Activated effector memory CD4-positive, alpha-beta T cell treated with anti-CD3 and anti-CD28 coated beads, Interleukin-2, amount 50 U/mL, for 16 hours (primary cell): ENCODE measurements at places on chromosomes 3 and 15.

DNA sequence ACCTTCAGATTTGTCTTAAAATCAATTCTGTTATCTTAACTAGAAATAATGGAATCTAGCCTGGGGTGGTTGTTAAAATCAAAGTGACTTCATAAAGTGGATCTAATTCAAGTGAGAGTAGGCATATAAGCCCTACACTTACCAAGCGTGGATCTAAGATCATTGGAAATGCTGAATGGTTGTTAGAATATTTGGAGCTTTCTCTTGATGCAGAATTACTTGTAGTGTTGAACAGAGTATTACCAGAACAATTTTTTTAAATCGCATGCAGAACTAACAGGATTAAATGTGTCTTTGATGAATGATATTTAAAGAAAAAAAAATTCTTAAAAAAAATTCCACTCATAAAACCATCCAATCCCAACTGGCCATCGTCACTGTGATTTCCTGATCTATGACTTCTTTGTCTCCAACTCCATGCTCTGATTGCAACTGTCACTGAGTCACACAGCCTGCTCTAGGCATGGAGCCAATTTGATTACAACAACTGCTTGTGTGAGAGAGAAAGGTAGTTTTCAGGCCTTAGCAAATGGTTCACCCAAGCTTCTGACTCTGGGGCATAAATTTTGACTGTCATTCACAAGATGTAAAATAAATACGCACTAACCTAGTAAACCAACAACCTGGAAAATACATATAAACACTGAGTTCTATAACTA, 25.9 kb upstream of the SPRED1 start:
- DNase-seq: no peak

DNA sequence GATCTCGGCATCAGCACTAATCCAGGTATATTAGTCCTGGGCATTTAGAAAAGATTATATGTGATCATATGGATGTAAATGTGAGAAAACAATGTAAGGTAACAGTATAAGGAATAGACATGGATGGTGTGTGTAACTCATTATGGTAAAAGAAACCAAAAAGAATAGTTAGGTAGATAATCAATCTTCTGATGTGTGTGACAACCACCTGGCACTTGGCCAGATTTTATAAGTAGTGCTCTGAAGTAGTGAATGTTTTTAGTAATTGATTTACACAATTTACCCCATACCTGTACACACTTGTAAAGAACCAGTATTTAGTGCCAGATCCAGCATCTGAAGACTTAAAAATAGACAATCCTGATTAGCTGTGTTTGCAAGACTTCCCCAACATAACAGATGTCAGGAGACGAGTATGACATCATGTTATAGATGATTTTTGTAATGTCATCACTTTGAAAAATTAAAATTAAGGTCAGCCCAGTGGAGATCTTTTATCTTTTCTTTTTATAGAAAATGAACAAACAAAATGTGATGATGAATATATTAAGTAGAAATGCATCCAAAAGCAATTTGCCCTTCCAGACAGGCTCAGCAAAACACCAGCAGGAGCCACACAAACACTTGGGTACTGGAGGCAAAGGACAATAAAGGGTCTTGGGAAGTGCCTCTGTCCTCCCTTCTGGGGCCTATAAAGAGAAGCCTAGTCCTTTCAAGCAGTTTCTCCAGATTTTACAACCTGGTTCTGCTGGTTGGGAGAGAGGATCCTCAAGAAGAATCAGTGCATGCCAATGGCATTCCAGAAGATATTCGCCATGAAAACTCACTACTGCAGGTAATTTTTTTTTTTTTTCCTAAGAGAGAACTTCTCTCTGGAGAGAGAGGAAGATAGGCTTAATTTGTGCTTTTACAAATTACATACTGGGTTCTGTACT, 140.7 kb downstream of the MECOM start:
- DNase-seq: no peak

DNA sequence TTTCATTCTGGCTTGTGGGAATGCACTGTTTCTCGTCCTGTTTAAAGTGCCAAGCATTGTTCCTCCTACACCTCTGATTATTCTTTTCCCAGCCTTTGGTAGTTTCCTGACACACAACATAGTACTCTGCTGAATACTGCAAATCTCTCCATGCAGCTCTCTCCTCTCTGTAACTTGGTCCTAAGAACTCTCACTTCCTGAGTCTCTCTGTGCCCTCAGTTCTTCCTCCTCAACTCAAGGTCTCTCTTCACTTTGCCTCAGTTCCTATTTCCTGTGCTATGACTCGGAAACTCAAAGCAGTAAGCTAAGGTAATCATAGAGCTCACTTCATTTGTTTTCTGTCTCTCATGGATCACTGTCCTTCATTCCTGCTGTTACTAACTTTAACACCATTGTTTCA, 113.4 kb downstream of the ZNF280D start:
- no peak for DNase-seq

DNA sequence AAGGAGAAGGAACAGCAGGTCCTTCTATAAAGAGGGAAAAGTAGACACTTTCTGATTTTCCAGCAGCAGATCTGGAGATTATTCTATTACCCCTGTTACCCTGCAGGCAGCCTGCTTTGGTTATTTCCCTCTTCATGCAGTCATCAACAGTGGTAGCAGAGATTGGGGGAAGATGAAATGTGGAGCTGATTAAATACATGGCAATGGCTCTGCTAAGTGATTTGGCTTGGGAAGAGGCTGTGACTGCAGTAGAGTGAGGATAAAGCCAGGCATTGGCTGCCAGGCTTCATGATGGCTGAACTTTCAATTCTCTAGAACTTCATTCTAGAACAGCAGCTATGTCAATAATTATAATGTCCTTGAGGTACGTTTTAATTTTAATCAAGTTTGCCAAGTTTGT, 29.1 kb downstream of the PTX3 start:
- DNase-seq: no peak

DNA sequence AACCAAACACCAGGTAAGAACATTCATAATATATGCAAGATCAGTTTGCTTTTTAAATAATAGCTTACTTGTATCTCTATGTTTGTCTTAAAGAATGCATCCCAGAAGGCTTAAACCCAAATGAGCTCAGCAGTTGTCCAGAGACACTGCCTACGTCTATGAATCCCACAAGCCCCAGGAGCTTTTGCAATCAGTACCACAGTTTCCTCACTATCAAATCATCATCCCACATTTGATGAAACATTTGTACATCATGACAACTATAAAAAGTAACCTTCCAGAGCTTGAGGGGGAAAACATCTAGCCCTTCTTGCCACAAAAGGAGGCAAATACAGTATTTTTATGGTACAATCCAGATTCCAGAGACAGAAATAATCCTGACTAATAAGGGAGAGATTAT, 63.7 kb downstream of the ATP8B4 start:
- DNase-seq: no peak

DNA sequence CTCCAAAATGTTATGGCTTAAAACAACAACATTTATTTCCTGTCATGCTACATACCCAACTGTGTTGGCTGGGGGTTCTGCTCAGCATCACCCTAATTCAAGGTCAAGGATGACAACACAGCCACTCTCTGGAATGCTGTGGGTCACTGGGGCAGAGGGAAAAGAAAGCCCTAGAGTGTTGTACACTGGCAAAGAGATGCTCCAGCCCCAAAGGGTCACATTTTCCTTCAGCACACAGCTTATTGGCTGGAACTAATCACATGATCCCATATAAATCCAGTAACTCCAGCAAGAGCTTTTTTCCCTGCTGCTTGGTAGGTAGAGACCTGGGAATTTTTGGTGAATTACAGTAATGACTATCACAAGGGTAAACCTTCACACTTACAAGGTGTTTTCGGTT, 1041.4 kb downstream of the NTRK3 start:
- no peak for DNase-seq

- no peak for DNase-seq
Observed at GRCh38 chr3:119934249-119934648, 152.3 kb downstream of the NR1I2 start.

DNA sequence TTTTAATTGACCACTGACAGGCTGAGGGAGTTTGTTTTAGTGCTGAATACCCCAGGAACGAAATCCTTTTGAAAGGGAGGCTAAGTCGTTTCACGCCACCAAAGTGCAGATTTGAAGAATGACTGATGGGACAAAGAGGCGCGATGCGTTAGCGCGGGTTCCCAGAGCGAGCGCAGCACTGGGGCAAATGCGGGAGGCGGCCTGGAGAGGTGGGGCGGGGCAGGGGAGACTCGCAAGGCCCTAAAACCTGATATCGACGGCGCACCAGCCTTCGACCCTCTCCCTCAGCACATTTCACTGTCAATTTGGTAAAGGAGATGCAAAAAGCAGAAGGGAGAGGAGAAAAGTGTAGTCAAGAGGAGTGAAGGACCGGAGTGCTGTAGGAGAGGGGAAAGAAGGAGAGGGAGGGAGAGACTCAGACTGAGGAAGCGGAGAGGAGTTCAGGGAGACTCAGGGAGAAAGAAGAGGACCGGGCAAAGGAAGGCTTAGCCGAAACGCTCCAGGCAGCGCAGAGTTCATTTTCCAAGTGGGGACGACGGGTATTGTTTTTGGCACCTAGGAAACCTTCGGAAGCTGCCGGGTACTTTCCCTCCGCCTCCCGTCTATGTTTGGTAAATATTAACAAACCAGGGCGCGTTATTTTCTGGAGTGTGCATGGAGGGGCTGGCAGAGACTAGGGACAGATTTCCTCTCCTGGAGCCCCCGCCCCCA, 3.8 kb upstream of the FOXB1 start:
- DNase-seq: no peak

GRCh38 chr3:158506456-158506855, 64.5 kb upstream of the MLF1 start:
- DNase-seq: no peak

DNA sequence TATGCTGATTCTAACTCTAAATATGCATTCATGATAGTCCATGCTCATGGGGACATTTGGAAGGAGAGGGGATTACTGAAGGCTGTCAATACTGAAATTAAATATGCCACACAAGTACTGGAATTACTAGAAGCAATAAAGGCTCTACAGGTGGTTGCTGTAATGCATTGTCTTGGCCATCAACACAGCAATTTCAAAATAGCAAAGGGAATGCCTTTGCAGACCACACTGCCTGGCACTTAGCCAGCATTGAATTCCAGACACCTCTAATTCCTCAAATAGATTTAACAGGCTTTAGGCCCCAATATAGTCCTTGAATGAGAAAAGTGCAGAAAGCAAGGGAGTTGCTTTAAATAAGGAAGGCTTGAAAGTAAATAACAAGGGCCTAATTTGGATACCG, 115.8 kb upstream of the PLCL2 start:
- DNase-seq: no peak

- no peak for DNase-seq
Observed at GRCh38 chr3:95464346-95464745, 1350.0 kb upstream of the EPHA6 start.

DNA sequence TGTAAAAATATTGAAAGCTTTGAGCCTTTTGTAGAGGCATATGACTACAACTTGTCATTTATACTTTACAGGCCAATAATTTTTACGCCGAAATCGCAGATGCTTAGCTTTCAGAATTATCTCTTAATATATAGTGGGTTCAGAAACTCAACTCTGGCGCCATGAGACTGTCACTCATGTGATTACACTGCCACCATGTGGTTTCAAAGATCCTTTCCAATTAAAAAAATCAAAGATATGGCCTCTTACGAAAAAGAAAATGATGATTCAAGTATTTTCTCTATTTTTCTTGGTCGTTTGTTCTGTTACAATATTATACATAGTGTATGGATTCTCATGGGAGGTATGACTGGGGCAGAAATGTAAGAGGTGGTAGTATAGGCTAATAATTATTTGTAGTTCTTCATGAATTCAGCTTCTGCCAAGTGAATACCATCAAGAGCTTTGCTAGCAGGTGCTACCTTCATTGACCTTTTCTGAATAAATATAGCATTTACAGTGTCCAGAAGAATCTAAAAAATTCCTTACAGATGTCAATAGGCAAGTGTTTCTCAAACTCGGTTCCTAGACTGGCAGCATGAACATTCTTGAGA, 751.7 kb upstream of the GOLIM4 start:
- DNase-seq: no peak

DNA sequence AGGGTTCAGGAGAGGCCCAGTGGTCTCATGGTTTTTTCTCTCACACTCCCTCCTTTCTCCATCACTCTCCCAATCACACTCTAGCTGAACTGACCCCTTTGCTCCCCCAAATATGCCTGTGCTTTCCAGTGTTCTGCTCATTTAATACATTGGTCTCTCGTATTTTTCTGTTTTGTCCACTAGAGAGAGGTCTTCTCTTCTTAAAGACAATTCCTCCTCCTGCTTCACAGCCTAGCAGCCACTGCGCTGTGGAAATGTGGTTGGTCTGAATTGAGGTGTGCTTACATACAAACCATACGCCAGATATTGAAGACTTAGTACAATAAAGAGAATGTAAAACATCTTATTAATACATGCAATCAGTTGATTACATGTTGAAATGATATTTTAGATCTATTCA, 60.6 kb upstream of the XCR1 start:
- DNase-seq: no peak

DNA sequence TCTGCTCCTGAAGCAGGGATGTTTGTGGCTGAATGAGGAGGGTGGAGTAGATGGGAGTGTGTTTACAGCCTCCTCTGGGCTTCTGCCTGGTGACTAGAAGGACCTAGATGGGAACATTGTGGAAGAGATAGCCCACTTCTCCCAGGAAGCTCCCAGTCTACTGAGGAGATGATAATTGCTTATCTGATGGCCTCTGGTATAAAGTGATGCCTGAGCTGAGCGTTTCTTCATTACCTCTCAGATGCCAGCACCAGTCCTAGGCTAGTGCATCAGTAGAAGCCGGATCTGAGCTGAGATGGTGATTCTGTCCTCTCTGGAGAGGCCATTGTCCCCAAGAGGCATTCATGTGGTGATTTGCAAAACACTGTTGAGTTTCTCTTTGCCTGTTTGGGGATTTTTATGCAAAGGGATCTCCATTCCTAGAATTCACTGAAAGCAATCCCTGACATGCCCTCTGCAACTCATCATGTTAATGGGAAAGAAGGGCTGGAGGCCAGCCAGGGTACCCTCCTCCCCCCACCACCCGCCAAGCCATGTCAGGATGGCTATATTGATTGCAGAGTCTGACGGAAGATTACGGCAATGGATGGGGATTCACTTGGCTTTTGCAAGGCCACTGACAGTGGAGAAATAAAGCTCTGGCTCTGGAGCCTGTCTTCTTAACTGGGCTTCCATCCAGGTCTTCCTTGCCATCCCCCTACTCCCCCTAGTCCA, 166.4 kb upstream of the ROPN1 start:
- DNase-seq: no peak

- DNase-seq: no peak
Observed at GRCh38 chr15:85014932-85015331, 33.3 kb downstream of the PDE8A start.

- no peak for DNase-seq
Observed at GRCh38 chr3:65861718-65862117, 177.0 kb downstream of the MAGI1 start.

GRCh38 chr3:85304360-85304964, 345.7 kb downstream of the CADM2 start:
- DNase-seq: no peak

DNA sequence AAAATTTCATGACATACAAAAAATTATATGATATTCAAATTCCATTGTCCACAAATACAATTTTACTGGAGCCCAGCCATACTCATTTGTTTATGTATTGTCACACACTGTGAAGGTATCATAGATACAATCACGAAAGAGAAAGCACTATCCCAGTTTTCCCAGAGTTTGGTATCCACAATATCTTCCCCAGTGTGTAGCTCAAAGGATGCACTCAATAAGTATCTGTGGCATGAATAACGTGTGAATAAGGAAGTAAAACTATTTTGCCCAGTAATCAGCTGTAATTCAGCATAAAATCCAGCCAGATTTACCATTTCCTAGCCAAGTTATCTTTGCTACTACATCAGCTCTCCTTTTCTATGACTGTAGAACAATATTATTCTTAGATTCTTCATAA, 131.3 kb upstream of the KCNMB2 start:
- no peak for DNase-seq
